ENCODE measurements at places on chromosomes 1 and 21.
A peak's percentile ranks its signal among the peaks of the same experiment; 100 is the strongest.

GRCh38 chr1:25744636-25745425 lies 55.2 kb upstream of the SELENON start:
- no peak for DNase-seq

GRCh38 chr1:2014741-2015735 lies 4.1 kb upstream of the GABRD start:
- DNase-seq = no peak

DNA sequence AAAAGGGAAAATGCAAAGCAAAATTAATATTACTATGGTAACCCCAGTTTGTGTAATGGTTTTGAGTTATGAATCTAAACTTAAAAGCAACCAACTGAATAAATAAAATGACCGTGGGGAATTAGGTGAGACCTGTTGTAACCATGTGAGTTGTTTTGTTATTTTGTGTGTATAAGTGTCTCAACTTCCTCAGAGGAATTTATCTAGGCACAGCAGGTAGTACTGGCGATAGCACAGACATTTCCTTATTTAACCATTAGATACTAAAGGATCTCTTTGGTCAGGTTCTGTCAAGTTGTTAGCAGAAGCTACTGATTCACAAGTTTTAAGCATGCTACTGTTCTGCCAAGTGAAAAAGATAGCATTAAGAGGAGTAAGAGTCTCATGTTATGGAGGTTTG lies 39.3 kb upstream of the LRRC7 start:
- DNase-seq = no peak

- DNase-seq = peak; percentile 16
These were observed 351.3 kb upstream of the RUNX1 start for GRCh38 chr21:35400233-35400939.

DNA sequence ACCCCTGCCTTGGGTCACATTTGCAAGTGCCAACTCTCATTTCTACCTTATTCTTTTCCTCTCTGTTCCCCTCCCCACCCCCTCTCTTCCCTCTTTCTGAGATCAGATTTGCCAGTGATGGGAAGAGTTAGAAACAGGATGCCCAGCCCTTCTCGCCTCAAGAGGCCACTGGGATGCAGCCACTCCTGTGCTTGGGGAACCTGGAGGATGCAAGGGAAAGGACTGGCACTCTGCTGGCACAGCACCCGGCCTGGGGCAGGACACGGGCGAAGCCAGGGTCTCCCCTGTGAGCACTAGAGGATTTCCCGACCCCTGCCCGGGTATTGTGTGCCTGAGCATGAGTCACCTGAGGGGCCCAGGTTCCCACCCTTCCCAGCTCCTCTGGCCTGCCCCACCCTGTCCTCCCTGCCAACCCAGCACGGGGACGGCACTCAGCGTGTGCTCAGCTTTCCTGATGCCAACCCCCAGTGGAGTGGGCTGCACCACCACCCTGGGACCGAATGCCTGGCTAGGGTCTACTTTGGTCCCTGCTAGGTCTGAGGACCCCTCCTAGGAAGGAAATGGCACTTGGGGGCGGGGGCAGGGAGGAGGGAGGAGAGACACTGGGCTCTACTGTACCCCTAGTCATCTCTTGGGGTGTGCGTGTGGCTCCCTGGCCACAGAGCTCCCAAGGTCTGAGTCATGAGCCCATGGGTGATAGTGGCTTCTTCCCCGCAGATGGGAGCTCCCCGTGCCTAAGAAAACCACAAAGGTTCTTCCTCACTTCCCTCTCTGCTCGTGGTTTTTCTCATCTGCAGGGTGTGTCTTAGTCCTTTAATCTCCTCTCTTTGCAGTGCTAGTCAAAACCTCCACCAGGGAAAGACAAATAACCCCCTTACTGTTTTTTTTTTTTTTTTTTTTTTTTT lies 12.4 kb downstream of the LMNA start:
- DNase-seq = peak; percentile 25

DNA sequence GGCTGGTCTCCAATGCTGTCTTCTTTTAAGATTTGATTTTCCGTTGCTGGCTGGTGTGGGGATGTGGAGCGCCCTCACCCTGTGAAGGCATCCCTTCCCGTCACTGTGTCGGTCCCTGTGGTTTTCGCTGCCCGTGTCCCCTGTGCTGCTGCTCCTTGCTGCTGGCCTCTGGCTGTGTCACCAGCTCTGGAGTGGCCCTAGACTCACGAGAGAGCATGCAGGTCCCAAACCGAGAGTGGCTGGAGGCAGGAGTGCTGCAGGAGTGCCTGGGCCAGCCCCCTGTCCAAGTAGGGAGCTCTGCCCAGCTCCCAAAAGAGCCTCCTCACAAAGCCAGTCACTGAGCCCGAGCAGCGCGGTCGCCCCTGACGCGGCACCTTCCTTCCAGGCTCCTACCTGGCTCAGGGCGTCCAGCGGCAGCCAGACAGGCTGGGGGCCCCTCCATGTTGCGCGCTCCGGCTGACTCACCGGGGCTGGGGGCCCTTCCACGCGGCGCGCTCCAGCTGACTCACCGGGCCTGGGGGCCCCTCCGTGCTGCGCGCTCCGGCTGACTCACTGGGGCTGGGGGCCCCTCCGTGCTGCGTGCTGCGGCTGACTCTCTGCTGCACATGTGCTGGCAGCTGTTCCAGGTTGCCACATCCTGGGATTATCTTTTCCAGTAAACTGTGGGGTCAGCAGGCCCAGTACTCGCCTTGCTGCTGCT lies 106.7 kb upstream of the COL6A1 start:
- no peak for DNase-seq

DNA sequence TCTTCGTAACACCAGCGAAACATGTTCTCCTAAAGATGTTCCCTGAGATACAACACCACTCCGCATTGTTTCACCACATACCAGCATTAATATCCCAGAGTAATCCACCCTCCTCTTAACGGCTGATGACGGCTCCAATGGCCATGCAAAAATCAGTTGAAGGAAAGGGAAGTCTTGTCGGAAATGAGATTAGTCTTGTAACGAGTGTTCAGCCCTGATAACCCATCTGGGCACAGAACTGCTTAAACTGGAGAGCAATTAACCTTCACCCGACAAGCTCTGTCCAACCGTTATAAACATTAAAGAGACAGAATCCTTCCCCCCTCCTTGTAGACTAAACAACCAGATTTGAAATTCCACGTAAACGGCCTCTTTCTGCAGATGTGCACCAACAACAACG lies 21.9 kb downstream of the ERG start:
- no peak for DNase-seq

DNA sequence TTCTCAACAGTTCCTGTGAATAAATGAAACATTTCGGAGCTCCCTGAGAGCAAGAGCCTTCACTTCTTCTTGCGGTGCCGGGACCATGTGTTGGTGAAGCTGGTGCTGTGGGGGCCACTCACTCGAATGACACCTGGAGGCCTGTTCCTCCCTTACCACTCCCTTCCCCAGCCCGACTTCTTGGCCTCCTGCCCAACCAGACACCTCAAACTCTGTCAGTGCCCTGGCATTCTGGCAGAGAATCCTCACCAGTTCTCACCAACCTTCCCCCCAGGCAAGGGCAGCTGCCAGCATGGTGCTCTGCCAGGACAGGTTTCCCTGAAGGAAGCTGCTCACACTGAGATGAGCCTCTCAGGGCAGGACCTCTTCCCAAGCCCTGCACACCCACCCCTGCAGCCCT lies 68.3 kb downstream of the MPZL1 start:
- no peak for DNase-seq

- DNase-seq = no peak
These were observed 21.0 kb downstream of the GNG12 start for GRCh38 chr1:67812226-67812625.

DNA sequence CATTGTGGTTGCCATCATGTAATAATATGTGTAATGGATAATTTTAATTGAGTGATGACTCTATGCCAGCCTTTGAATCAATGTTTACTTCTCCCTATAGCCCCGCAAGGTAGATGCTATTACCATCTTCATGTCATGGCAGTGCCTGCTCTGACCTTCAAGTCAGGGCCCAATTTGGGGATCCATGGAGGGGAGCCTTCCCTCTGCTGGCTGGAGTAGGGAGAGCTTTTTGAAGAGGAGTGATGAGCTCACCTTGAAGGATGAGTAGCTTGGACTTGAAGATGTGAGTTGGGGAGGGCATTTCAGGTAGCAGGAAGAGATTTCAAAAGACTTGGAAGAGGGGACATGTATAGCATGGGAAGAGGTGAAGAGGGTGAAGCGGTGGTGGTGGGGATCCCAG lies 189.2 kb downstream of the FOXD2 start:
- DNase-seq = no peak

DNA sequence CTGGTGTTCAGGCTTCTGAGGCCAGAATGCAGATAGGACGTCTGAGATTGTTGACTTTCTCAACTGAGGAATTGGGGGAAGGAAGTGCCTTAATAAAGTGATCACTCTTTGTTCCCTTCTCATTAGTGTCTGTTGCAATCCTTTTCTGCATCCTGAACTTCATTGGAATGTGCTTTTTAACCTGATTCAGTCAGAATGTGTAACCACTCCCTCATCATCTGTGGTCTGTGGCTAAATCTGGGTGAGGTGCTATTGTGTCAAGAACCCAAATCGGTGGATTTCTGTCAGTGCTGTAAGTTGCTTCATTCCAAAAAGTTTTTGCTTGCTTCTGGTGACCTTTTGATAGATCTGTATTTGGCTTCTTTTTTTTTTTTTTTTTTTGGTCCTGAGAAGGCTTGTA lies 38.2 kb downstream of the ARID1A start:
- no peak for DNase-seq

- no peak for DNase-seq
These were observed 2.8 kb downstream of the ABCG1 start for GRCh38 chr21:42221581-42222345.

- no peak for DNase-seq
These were observed 336.9 kb downstream of the KCNT2 start for GRCh38 chr1:196271212-196271947.

DNA sequence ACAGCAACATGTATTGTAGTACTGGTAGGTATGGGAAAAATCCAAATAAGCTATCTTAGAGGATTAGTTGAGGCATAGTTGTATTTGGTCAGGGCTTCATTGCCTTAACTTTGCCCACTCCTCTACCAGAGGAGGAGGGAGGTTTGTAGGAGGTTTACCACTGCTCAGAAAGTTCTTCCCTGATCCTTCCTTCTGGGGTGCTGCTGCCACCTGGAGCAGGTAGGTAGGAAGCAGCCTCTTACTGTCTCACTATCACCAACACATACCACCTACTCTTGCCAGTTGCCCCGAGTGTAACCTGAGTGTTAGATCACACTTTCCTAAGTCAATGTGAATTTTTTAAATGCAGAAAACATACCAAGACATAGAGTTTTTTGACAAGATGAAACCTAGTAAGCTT lies 24.1 kb upstream of the ZSWIM5 start:
- DNase-seq = no peak

- DNase-seq = peak; percentile 36
These were observed 749 bp upstream of the TMEM39B start for GRCh38 chr1:32071758-32072621.

DNA sequence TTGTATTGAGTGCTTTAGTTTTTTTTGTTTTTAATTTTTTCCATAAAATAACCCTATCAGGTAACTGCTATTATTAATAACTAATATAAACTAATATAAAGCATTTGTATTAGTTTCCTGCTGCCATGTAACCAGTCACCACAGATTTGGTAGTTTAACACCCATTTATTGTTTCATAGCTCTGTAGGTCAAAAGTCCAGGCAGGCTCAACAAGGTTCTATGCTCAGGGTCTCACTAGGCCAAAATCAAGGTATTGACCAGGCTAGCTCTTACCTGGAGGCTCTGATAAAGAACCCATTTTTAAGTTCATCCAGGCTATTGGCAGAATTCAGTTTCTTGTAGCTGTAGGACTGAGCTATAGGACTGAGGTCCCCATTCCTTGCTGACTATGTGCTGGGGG lies 189.4 kb downstream of the DAB1 start:
- no peak for DNase-seq

DNA sequence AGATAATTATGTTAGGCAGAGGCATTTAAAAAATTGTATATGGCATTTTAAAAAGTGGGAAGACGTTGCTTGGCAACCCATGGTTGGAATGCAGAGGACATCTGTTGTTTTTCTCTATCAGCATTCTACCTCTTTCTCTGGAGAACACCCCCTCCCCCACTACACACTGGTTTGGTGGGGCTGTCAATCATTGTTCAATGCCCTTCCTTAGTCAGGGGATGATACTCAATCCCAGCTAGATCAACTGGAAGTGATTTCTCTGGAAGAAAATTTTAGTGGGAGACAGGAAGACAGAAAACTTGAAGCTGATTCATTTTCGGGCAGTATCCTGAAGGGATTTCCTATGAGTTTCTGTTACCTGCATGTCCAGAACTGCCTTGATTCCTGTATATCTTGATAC lies 35.7 kb upstream of the CAP1 start:
- no peak for DNase-seq

DNA sequence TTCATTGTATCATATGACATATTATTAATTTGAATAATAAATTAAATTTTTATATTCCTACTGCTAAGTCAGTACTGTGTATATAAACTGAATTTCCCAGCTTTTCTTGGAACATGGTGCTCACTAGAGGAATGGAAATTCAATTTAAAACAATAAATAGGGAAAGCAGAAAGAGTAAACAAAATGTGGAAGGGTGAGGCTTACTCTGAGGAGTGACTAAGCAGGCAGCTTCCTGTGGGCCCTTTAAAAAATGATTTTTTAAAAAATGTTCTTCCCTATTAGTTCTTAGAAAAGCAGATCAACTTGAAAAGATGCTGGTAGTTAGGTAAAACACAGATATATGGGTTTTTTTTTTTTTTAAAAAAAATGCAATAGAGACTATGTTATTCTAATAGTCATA lies 49.5 kb upstream of the S1PR1 start:
- DNase-seq = no peak

DNA sequence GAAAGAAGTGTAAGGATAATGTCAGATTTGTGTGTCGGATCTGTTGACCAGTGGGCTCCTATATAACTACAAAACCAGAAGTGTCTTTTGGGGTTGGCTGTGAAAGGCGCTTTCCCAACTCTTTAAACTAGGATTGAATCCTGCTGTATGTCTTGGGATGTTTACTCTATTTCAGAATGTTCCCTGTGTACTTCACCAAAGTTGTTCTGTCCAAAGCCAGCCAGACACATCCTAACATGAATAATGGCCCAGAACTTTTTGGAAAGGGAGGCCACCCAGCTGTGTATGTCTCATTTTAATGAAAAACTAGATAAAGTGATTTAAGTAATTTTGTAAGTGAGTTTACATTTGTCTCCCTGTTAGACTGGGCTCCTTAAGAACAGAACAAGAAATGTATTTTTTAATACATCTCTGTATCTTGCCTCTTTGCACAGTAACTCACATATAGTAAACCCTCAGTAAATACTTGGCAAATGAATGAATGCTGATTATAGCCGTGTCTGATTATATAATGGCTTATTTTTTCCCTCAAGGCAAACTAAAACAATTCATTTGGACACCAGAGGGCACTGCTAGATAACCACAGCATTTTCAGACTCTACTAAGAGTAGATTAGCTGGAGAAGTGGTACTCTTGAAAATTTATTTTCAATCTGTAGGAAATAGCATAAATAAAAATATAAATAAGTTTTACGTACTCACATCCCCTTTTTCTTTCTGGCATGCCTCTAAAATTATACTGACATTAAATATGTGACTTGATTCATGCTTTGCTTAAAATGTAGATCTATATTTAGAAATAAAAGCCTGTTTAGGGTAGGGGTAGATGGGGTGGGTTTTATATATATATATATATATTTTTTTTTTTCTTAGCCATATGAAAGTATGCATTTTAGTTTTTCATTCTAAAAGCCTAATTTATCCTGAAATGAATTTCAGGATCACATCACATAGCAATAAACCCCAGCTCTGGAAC lies 23.8 kb downstream of the TSEN15 start:
- no peak for DNase-seq

All from SW 1271 (cell line).